NCI-H2029 (cell line): ENCODE measurements at places on chromosomes 11 and 22.

- DNase-seq: no peak
Observed at GRCh38 chr11:20249378-20249777, 89.1 kb upstream of the DBX1 start.

DNA sequence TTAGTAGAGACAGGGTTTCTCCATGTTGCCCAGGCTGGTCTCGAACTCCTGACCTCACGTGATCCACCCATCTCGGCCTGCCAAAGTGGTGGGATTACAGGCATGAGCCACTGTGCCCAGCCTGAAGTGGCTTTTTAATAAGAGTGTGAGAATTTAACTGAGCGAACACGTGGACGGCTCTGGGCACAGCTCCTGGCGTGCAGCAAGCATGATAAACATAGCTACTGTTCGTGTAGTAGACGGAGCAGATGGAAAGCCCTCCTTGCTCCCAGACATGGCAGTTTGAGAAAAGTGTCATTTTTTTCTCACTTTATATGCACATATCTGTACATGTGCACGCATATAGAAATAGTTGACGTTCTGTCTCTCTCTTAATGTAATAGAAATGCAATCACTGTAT lies 7.0 kb downstream of the EMID1 start:
- no peak for DNase-seq

DNA sequence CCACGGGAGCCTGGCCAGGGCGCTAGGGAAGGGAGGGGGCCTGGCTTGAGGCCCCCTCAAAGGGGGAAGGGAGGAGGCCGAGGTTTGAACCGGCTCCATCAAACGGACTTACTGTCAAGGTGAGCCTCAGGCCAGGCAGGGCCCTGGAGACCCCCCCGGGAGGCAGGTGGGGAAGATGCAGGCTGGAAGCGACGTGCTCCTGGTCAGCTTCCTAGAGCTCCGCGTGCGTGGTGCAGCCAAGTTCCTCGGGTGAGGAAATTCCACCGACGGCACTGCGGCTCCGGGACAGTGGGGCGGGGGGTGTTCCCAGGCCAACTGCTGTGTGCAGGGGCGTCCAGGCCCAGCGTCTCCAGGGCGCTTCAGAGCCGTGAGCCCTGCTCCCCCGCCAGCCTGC lies 7.2 kb upstream of the TRABD start:
- no peak for DNase-seq

- no peak for DNase-seq
Observed at GRCh38 chr11:67117672-67118180, 1.3 kb upstream of the KDM2A start.

GRCh38 chr11:106627694-106628093 lies 390.6 kb downstream of the GUCY1A2 start:
- no peak for DNase-seq

GRCh38 chr11:88683024-88683423 lies 345.5 kb upstream of the CTSC start:
- no peak for DNase-seq

GRCh38 chr22:37464181-37464580 lies 22.0 kb downstream of the MFNG start:
- DNase-seq: no peak

DNA sequence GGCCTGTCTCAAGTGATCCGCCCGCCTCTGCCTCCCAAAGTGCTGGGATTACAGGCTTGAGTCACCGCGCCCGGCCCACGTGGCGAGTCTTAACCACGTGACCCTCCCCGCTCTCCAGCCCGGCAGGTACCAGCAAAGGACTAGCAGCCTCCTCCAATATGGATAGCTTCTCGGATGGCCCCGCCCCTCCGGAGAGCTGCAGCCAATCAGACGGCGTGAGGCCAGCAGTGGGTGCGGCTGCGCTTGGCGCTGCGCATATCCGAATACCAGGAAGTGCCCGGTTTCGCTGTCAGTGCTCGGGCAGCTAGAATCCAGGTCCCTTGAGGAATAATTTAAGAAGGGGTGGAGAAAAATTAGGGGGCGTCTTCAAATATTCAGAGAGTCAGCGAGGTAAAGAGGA lies 14.7 kb upstream of the PISD start:
- peak; percentile 93 for DNase-seq

- no peak for DNase-seq
Observed at GRCh38 chr11:10796191-10796590, 12.5 kb downstream of the EIF4G2 start.

DNA sequence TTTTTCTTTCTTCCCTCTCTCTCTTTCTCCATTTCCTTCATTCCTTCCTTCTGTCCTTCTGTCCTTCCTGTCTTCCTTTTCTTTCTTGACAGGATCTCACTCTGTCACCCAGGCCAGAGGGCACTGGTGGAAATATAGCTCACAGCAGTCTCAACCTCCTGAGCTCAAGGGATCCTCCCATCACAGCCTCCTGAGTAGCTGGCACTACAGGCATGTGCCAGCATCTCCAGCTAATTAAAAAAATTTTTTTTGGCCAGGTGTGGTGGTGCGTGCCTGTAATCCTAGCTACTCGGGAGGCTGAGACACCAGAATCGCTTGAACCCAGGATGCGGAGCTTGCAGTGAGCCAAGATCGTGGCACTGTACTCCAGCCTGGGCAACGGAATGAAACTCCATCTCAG lies 4.8 kb upstream of the DUSP8 start:
- DNase-seq: no peak

DNA sequence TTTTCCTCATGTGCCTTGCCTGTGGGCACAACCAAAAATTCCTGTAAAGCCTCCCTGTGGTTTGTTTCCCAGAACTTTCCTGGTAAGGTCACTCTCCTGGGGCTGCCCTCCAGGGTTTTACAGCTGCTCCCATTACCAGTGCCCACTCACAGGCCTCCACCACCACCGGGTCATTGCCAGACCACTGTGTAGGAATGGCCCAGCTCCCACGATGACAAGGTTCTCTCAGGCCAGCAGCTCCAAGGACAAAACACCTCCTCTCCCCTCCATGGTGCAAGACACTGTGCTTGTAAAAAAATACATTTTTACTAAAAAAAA lies 96.1 kb upstream of the AKIP1 start:
- no peak for DNase-seq

- no peak for DNase-seq
Observed at GRCh38 chr11:65221026-65221425, 39.3 kb downstream of the CAPN1 start.

DNA sequence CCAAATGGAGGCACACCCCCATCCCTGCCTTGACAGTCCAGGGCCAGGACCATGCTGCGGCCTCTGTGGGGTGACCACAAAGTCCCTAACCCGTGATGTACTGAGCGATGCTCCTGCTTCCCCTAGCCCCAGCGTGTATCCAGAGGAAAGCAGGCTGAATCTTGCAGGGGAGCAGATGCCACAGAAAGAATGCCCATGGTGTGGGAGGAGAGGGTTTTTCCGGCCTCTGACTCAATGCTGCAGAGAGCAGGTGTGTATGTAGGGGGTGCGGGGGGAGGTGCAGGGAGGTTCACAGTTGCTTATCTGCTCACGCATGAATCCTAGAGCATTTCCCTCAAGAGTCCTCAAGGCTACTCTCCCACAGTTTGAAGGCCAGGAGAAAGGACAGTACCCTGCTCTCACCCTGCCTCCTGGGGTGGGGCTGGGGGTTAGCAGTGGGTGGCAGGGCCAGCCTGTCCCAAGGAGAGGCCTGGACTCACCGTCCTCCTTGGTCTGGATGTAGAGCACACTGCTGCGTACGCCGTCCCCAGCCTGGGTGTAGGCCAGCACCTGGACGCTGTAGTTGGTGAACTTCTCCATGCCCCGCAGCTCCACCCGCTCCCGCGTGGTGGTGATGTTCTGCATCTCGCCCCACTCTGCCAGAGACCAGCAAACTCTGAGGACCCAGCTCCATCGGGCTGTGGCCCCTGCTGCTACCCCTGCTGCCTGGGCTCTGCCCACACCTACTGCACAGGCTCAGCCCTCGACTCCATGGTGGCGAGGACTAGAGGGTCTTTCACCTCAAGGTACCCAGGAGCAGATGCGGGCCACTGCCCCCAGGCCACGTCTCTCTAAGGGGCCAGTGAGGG lies 130.8 kb downstream of the CEP164 start:
- peak; percentile 77 for DNase-seq

DNA sequence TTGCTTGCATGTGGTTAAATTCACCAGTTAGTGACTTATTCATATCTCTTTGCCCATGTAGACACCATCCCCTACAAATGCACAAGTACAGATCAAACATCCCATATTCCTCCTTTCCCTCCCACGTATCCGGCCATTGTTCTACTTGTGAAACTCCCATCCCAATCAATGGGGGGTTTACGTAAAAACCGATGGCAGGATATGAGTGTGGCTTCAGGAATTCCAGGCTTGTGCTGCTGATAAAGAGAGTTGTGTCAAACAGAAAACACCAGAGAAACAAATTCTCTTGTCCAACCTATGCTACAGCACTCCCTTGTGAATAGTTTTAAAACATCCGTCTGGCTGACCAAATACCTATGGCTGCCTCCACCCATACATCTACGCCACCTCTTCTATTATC lies 15.5 kb downstream of the FLI1 start:
- no peak for DNase-seq

DNA sequence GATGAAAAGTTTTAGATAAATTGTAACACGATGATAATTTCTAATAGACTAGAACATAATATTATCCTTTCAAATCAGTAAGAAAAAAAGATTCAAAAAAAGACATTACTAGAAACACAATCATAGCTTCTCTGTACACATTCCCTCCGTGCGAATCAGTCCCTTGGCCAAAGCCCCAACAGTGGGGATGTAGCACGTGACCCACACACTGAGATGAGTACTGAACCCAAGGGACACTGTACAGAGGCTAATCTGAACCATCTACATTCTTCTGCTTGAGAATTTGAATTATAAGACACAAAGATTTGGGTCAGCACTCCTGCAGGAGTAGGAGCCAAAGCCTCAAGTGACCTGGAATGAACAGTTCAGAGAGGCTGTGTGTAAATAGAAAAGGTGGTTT lies 353.7 kb downstream of the INSC start:
- no peak for DNase-seq

- peak; percentile 46 for DNase-seq
Observed at GRCh38 chr11:66429983-66430602, 8.6 kb downstream of the MRPL11 start.

DNA sequence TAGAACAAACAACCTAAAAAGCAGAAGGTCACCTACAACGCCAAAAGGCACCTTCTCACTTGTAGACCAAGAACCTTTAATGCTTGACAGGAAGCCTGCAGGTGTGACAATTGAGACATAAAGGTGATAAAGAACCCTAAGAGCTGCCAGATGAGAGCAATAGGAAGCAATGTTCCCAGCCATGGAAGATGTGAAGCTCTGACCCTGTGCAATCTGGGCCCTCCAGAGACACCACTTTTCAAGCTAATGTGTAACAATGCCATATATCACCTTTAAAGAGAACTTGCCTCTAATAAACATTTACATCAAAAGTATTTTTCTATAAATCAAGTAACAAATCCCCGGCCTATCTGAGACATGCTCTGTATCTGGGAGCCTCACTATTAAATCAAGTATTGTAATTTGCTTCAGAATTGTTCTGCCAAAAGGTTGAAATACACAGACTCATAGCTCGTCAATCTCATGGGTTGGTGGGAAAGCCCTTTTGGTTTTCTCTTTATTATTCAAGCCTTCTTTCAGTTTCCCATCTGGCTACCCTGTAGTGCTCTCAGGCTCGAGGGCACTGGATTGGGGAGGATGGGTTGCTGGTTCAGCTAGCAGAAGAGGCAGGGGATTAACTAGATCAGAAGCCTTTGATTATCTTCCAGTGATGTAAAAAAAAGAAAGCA lies 368.9 kb downstream of the BUD13 start:
- DNase-seq: no peak
